IMR-90 (cell line): ENCODE measurements at places on chromosomes 3 and 15.

DNA sequence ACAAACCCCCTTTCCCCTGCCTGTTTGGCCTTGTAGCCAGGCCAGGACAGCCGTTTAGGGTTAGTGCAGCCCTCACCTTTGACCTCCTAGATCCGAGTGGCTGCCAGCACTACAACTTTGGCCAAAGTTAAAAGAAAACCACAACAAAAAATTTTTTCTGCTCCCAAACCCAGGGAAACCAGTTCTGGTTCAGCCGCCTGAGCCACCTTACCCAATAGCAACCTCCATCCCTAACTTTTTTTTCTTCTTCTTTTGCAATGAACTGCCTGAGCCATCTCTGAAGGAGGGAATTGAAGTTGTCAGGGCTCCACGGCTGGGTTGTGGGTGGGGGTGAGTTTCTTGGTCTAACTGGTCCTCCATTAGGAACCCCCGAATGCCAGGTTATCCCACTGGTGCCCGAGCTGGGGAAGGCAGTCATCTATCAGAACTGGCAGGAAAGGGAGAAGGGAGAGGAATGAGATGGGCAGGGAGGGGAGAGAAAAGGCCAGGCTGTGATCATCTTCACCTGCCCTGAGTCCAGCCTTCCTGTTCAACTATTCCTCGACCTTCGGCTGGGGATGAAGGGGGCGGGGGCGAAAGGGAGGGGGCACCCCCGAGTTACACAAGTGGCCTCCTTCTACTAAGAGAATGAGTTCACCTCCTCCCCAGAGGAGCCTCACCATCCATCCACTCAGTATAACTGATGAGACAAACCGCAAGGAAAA, 6.2 kb upstream of the NR2F2 start:
- peak; percentile 54 for DNase-seq

DNA sequence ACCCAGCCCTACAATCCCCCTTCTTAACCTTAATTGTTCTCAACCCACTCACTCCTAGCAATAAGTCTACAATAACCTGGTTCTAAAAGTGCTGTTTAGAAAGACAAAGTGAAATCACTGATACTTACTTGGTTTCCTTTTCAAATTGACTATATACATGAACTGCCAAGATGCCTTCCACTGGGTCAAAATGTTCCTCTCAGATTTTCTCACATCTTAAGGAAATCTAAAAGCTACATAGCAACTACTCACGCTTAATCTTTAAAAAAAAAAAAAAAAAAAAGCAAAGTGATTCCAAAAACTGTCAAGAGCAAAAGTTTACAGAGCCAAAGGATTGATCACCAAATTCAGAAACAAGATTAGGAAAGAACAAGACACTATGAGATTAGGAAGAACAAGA, 68.7 kb upstream of the MAP4 start:
- DNase-seq, result no peak

DNA sequence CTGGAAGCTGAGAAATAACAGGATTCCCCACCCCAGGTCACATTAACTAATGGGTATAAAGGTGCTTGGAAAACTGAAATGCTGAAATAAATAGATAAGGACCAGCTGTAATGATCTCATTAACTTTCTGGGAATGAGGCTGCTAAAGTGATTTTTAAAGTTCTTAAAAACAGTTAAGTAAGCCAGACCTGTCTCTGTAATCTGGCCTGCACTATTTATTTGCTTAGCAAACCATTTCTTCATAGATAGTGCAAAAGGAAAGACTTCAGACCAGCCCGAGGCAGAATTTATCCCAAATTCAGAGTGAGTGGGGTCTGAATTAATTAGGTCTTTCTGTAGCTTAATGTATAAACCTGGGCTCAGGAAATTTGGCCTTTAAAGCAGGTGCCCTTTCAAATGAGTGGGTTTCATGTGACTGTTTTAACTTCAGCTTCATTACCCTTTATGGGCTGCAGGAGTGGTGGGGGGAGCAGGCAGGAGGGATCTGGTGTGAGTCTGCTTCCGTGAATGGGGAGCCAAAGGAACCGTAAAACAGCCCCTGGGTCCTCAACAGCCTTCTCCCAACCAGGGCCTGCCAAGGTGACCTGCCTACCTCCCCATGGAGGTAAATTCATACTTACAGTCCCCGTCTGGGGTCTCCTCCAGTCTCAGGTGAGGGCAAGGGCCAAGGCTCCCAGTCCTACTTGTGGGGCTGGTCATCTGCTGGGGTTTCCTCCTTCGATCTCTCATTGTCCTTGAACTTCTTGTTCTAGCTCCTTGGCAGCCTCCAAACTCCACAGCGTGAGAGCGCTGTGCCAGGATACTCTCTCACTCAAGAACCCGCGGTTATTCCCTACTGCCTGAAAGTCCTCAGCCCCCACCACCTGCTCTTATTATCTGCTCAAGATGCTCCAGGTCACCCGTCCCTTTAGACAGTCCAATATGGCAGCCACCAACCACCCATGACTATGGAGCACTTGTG, 31.2 kb downstream of the MAGEF1 start:
- DNase-seq, result no peak

DNA sequence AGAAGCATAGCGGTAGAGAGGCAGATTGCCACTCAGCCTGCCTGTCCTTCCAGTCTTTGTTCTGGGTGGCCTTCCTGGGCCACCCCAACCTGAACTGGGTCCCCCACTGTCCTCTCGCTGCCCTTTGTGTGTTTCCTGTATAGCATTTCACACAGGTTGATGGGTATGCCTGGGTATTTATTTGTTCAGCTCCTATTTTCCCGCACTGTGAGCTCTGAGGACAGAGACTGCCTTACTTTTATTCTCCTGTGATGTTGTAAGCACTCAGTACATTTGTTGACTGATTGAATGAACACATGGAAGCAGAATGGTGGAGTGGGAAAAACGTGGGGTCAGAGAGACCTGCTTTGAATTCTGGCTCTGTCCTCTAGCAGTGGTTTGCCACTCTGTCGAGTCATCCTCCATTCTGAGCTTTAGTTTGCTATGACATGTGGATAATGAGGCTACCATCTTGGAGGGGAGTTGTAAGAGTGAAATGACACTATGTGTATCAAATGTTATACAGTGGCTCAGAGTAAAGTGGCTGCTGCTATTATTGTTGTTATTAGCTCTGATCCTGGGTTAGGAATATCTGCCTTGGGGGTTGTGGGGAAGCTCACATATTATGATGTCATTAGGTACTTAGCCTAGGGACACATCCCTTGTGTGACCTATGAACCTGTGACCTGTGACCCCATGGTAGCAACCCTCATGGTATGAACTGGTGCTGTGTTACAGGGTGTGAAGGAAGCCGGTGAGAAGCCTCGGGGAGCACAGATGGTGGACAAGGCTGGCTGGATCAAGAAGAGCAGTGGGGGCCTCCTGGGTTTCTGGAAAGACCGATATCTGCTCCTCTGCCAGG, 6.4 kb downstream of the PLEKHO2 start:
- peak; percentile 34 for DNase-seq

DNA sequence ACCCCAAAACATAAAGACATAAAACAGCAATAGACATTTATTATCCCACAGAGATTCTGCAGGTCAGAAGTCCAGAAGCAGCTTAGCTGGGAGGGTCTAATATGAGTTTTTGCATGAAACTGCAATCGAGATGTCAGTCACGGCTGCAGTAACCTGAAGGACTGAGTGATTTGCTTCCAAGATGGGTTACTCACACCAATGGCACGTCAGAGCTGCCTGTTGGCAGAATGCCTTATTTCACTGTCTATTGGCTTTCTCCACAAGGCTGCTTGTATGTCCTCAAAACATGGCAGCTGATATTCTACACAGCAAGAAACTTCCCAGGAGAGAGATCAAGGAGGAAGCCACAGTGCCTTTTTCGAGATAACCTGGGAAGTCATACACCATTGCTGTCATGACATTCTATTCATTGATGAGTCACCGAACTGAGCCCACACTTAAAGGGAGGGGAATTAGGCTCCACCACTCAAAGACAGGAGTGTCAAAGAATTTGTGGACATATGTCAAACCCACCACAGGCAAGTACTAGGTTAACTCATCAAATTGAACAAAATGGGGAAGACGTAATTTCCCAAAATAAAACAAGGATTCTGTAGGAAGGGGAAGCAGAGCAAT, 122.2 kb downstream of the SYNPR start:
- DNase-seq, result no peak

DNA sequence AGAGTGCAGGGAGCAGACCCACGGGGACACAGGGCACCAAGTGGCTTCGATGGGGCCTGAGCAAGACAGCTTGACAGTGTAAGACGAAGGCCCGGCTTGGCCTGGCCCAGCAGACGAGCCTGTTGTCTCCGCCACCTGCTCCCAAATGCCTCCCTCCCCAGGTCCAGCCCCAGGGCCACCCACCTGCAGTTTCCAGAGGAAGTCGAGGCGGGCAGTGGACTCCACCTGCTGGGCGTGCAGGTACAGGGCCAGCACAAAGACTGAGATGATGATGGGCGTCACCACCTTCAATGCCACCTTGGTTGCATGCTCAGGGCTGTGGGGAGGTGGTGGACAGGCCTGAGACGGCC, 94.1 kb downstream of the SEC22A start:
- no peak for DNase-seq

- DNase-seq, result peak; percentile 18
Observed at GRCh38 chr3:134056464-134056891, 26.8 kb upstream of the SLCO2A1 start.

GRCh38 chr15:79221696-79222095, 60.8 kb upstream of the ANKRD34C start:
- no peak for DNase-seq

GRCh38 chr3:143973259-143974021, 1.8 kb downstream of the DIPK2A start:
- DNase-seq, result peak; percentile 85

DNA sequence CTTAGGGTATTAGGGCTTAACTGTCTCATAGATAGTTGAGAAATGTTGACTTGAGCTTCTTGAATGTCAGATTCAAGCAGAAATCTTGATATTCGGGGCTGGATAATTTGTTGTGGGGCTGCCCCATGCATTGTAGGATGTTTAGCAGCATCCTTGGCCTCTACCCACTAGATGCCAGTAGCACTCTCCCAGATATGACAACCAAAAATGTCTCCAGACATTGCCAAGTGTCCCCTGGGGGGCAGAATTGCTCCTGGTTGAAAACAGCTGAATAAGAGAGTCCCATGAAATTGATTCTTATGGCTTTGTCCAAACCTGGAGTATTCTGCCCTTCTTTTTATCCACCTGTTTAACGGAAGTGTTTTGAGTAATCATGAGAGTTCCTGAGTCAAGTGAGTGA, 15.9 kb upstream of the LCMT2 start:
- no peak for DNase-seq

DNA sequence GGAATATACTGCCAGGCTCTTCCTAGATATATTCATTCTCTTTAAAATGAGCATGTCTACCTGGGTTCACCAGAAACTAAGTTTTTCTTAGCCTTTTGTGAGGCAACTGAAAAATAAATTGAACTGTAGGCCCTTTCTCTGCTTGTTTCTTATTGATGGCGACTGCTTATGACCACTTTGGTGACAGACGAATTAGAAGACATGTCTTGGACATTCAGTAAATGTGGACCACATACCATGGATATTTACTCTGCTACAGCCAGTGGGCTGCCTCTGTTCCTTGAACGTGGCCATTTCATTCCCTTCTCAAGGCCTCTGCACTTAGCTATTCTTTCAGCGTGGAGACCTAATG, 603 bp upstream of the SELENOK start:
- DNase-seq, result no peak

GRCh38 chr3:161403251-161403650, 31.9 kb upstream of the SPTSSB start:
- no peak for DNase-seq

DNA sequence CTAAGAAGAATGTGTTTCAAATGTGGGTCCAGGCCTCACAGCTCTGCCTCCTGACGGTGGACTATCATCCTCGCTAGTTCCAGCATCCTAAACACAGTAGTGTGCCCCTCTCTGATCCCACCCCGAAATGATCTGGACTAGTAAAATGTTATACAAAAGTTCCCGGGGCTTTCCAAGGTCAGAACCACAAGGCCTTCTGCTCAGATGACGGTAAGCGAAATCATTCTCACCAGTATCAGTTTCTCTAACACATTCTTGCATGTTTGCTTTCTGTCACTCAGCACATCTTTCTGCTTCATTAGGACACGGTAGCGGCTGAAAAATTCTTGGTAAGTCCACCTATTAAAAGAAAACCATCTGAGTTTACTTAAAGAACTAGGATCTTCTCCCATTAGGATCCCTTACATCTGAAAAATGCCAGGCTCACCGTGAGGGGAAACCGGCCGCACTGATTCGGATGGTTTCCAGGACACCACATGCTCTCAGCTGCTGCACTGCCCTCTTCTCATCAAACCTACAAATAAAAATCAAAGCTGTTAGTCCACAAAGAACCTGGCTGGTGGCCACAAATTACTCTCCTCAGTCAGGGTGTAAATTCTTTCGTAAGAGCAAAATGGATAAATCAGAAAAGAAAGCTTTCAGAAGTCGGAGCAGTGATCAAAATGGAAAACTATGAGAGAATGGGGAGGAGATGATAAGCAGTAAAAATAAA, 83.9 kb upstream of the MYO5C start:
- DNase-seq, result no peak

- no peak for DNase-seq
Observed at GRCh38 chr3:88912294-88912877, 195.0 kb upstream of the EPHA3 start.

DNA sequence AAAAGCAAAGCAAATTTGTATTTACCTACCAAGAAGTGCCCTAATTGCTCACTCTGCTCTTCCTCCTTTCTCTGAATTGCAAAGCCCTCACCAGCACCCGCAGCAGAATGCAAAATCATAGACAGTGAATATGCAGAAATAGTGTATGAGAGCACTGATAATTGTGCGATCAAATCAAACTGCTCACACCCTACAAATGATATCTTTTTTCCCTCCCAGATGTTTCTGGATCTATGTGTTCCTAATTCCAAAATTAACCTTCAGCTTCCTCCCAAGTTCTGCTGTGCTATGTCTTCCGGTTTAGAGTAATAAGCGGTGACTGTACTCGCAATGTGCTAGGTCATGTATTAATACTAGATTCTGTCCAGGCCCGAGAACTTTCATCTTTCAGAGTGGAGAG, 3.4 kb downstream of the GHSR start:
- no peak for DNase-seq

DNA sequence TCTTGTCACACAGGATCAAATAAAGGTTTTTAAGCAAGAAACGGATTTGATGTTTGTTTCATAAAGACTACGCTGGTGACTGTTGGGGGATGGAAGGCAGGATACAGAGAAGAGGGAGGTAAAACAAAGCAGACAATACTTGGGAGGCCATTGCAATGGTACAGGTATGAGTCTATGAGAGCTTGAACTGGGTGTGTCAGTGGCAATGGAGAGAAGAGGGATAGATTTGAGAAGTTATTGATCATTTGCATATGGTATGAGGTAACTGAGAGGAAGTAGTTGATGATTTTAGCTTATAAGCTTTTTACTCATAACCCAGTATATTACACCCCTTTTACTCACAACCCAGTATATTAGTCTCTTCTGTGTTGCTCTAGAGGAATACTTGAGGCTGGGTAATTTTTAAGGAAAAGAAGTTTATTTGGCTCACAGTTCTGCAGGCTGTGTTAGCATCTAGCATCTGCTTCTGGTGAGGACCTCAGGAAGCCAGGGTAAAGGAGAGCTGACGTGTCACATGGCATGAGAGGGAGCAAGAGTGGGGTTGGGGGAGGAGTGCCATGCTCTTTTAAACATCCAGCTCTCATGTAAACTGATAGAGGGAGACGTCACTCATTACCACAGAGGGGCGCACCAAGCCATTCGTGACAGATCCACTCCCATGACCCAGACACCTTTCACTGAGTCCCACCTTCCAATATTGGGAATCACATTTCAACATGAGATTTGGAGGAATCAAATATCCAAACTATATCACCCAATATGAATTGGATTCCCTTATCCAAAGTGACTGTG, 153.9 kb downstream of the VPS8 start:
- DNase-seq, result no peak

GRCh38 chr3:9715764-9716437, 12.3 kb downstream of the CPNE9 start:
- peak; percentile 90 for DNase-seq
